ENCODE measurements at places on chromosomes 2 and 18.

GRCh38 chr18:10370716-10371115 lies 83.7 kb upstream of the APCDD1 start:
- DNase-seq, result no peak

DNA sequence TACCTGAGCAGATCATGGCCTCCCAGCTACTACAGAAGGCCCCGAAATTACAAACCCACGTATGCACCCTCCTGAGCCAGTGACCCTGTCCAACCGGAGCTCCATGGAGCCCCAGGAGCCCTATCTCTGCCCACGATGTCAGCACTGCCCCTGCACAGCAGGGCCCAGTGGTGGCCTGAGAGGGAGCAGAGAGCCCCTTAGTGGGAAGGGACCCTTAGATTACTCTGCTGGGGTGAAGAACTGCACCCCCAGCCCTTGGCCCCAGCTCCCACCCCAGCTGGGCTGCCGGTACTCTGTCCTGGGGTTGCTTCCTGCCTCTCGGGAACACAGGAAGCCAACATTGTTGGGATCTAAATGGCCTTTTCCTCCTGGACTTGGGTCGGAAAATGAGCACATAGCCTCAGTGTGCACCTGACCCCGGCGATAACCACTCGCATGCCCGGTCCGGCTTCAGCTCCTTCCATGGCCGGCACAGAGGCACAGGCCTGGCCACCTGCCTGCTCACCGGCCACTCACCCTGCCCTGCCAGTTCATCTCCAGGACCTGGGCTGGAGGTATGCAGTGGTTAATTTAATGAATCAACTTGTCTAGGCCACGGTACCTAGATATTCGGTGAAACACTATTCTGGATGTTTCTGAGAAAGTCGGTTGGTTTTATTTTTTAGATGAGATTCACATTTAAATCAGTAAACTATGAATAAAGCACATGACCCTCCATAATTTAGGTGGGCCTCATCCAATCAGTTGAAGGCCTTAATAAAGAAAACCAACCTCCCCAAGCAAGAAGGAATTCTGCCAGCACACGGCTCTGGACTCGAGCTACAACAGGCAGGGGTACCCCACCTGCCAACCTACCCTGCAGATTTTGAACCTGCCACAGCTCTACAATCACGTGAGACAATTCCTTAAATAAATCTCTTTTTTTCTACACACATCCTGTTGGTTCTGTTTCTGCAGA lies 19.2 kb downstream of the TNS1 start:
- DNase-seq, result no peak

GRCh38 chr2:209383212-209383611 lies 40.6 kb upstream of the MAP2 start:
- peak; percentile 91 for DNase-seq

DNA sequence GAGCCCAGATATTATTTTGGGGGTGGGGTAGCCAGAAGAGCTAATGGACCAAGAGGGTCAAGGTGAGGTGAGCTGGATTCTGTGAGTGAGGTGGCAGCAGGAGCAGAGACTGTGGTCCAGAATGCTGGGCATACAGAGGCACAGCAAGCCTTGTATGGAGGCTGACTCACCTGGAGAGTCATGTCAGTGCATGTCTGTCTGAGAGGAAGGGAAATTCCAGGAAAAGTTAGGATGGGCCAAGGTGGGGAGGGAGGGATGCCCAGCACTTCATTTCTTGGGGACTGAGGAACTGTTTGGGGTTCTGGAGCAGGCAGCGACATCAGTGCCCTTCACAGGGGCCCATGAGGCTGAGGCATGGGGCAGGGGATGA lies 21.1 kb downstream of the PER2 start:
- no peak for DNase-seq

DNA sequence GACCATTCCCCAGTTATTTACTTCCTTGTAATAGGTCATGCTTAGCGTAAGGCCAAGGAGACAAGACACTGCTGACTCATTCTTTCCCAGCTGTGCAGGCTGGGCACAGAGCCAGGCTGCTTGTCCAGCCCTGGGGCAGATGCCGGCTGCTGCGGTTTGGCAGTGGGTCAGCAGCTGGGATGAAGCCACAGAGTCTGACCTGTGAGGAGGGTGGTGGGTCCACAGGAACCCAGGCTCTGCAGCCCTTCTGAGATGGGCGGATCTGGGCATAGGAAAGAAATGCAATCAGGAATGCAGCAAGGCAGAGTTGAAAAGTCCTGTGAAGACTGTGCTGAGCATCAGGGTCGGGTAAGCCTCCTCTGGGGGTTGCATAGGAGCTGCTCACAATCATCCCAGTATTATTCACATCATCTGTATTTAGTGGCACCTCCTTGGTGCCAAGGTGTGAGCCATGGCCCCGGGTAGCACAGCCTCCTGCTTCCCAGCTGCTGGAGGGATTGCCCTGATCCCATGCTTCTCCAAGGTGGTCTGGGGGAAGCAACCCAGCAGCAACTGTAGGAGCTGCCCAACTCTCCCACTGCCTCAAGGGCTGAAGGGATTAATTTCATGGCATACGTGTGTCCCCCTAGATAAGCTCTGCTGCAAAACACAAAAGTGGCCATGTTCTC lies 139.0 kb downstream of the DDX1 start:
- DNase-seq, result peak; percentile 98

Measured in kidney epithelial cell (primary cell).